ENCODE measurements at places on chromosomes 11 and 22. TPM values are rescaled to one million over a fixed set of nuclear protein-coding genes. Genes with fewer than 3 reads are reported as not detected.

DNA sequence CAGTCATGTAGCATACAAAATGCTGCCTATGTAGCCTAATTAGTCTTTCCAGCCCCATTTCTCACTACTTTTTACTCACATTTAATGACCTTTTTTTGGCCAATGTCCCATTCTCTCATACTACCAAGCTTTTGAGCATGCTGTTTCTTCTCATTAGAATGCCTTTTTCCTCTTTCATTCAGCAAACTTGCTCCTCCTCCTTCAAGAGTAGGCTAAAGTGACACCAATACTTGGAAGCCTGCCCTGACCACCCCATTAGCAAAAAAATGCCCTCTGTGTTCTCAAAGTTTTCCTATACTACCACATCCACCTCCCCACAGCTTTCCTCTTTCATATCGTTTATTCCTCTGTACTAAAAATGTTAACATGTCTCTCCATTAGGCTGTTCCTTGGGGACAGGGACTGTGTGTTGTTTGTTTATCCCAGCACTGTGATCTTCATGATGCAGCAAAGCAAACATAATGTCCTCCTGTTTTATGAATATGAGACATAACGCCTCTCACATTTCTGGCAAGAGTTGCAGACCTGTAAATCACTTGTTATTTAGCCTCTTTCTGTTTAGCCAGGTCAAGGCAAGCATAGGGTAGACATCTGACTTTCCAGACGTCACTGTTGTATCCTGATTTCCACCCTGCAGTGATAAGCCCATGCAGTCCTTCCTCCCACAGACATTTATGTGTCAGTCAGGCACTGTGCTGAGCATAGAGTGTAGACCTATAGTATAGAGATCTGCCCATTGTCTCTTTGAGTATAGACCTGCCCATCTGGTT is 62.0 kb upstream of the UCP3 start:
- peaks cover 30% of the 10 kb centered on the region for H3K36me3 ChIP-seq
- no peak for DNase-seq
- H3K4me1 ChIP-seq = no peaks in the 10 kb centered on the region
- no peaks in the 10 kb centered on the region for H3K27me3 ChIP-seq

Gene MMP1
- total RNA-seq = 0.67 TPM

DNA sequence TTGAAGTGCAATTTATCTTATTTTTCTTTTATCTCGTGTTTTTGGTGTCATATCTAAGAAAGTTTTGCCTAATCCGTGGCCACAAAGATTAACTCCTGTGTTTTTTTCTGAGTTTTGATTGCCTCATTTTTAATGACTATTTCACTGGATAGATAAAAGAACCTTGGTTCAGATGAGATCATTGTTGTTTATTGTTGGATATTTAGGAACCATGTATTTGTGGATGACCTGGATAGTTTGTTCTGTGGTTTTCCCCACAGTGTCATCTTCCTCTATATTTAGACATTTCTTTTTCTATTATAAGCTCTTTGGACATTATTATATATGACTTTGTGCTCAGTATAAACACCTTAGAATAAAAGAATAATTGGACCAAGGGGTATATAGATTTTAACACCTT is 37.2 kb downstream of the PPP6R3 start:
- no peaks in the 10 kb centered on the region for H3K27me3 ChIP-seq
- H3K4me1 ChIP-seq = no peaks in the 10 kb centered on the region
- no peaks in the 10 kb centered on the region for H3K36me3 ChIP-seq
- no peak overlapping the region for H3K27ac ChIP-seq

DNA sequence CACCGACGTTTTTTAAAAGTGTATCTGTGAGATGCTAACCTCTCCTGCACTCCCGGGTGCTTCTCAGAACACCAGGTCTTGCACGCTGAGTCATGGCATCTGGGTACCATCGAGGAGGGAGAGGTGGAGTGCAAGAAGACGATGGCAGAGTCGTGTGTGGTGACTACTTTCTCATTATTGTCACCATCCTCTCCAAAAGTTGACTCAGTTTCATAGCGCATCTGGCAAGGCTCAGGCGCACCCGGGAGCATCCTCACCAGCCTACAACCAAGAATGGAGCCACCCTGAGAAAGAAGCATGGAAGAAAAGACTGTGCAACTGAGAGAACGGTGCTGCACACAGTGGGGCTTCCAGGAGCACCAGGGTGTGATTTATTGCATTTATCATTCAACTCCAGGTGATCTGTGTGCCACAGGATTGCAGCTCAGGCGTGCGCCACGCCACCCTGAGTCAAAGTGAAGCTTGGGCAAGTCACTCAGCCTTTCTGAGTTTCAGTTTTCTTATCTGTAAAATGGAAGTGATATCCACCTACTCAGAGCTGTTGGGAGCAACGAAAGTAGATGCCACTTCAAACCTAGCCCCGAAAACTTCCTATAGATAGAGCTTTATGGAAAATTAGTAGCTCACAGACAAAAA is 65.4 kb downstream of the LINC01488 start:
- no peaks in the 10 kb centered on the region for H3K27me3 ChIP-seq
- no peak overlapping the region for H3K27ac ChIP-seq
- no peak for DNase-seq
- no peaks in the 10 kb centered on the region for H3K4me1 ChIP-seq
- H3K36me3 ChIP-seq = no peaks in the 10 kb centered on the region
- H3K4me3 ChIP-seq = no peak overlapping the region

- peak; percentile 72 for DNase-seq
- H3K36me3 ChIP-seq = no peaks in the 10 kb centered on the region
- no peaks in the 10 kb centered on the region for H3K27me3 ChIP-seq
- H3K27ac ChIP-seq = peak overlapping the region; percentile 28
Measured at GRCh38 chr22:44684506-44685383, 17.3 kb upstream of the PRR5 start.

Gene MS4A12
- total RNA-seq = not detected

Gene NAA40
- total RNA-seq = 80.0 TPM

- DNase-seq = no peak
- H3K4me3 ChIP-seq = no peak overlapping the region
Measured at GRCh38 chr11:24819006-24819405, 322.2 kb downstream of the LUZP2 start.

Gene MEI1
- 1.1 TPM for total RNA-seq

DNA sequence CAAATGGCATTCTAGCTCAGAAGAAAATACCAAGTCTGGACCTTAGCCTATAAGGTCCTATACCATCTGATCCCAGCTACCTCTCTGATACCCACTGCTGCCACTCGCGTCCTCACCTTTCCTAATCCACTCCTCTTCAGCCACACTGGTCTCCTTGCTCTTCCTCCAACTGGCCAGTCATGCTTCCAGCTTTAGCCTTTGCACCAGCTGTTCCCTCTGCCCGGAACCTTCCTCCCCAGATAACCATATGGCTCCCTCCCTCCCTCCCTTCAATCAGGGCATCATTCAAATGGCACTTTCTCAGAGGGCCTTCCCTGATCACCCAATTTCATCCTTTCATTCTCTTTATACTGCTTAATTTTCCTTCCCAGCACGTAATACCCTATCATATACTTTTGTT is 67.9 kb downstream of the KCNC1 start:
- H3K36me3 ChIP-seq = no peaks in the 10 kb centered on the region
- no peaks in the 10 kb centered on the region for H3K4me1 ChIP-seq
- H3K27ac ChIP-seq = no peak overlapping the region
- no peak for DNase-seq

Gene SLC25A17
- 12.0 TPM for total RNA-seq

DNA sequence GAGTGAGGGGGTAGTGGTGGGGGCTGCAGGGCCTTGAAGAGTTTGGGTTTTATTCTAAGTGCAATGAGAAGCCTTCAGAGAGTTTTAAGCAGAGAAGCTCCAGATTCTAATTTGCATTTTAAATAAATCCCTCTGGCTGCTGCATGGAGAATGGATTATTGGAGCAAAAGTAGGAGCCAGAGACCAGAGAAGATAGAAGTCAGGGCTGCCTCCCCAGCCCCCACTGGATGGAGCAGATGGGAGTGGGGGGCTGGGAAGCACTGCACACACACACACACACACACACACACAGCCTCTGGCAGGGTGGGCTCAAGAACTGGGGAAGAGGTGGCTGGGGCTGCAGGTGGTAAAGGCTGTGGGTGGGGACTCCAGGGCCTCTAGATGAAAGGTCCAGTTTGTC is 75.6 kb downstream of the TSPAN18 start:
- no peak overlapping the region for H3K4me3 ChIP-seq
- no peak overlapping the region for H3K27ac ChIP-seq
- no peaks in the 10 kb centered on the region for H3K27me3 ChIP-seq
- no peaks in the 10 kb centered on the region for H3K4me1 ChIP-seq
- no peak for DNase-seq

Measured in Peyer's patch (tissue), 4 donors.